ENCODE measurements at places on chromosomes 2 and 18. TPM values are rescaled to one million over a fixed set of nuclear protein-coding genes. Genes with fewer than 3 reads are reported as not detected.

GRCh38 chr18:74251297-74252038 lies 40.3 kb downstream of the CYB5A start:
- no peak for DNase-seq

SPP2 gene
- total RNA-seq: not detected

- no peak for DNase-seq
Observed at GRCh38 chr2:62415518-62415917, 90.5 kb downstream of the TMEM17 start.

- DNase-seq: no peak
Observed at GRCh38 chr18:79046522-79046921, 22.7 kb upstream of the ATP9B start.

DNA sequence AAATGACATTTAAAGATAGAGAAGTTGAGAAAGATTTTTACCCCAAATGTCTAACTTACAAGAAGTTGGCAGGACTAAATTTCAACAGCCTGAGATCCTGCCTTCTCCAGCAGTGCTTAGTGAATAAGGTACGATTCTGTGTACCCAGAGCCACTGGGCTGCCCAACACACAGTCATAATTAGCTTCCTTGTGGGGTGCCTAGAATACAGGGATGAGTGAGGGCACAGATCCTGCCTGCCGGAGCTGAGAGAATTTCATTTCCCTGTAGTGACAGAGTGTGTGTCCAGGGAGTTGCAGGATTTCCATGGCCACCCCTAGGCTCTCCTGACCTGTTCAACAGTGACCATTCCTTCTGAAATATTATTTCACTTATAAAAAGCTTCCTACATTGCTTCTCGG lies 27.0 kb downstream of the GREB1 start:
- peak; percentile 16 for DNase-seq

Measured in dorsolateral prefrontal cortex (tissue), 122 donors.